ENCODE measurements at places on chromosomes 16 and 17.

- no peak for DNase-seq
Observed at GRCh38 chr17:56978441-56979090, 635 bp downstream of the SCPEP1 start.

DNA sequence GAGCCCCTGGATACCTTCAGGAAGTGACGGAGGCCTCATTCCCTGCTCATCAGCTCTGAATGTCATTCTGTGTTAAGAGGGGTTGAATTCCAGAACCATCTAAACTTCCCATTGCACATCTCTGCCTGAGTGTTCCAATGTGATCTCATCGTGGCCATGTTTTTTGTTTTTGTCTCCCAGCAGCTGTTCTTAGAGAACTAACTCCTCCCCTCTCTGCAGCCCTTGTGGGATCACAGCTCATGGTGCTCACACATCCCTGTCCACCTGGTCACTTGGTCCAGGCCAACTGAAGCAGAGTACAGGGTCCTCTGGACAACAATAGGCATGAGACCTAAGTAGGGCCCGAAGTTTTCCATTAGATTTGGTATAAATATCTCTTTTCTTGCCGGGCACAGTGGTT is 6.0 kb upstream of the SYT17 start:
- no peak for DNase-seq

GRCh38 chr17:32503251-32504165 is 16.7 kb downstream of the CDK5R1 start:
- DNase-seq: no peak

GRCh38 chr16:87493608-87494280 is 920 bp upstream of the ZCCHC14 start:
- DNase-seq: no peak

- no peak for DNase-seq
Observed at GRCh38 chr17:38418693-38419507, 9.4 kb upstream of the ARHGAP23 start.

DNA sequence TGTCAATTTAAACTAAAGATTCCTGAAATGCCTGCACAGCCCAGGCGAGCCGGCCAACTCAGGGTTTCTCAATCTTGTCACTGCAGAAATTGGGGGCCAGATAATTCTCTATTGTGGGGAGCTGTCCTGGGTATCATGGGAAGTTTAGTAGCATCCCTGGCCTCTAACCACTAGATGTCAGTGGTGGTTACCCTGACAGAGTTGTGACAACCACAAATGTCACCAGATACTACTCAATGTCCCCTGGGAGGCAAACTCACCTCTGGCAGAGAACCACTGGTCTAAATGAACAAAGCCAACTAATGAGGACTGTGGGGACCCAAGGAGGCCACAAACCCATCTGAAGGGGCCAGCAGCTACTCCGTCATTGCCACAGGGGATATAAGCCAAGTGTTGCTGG is 90.9 kb downstream of the MYH11 start:
- DNase-seq: no peak

DNA sequence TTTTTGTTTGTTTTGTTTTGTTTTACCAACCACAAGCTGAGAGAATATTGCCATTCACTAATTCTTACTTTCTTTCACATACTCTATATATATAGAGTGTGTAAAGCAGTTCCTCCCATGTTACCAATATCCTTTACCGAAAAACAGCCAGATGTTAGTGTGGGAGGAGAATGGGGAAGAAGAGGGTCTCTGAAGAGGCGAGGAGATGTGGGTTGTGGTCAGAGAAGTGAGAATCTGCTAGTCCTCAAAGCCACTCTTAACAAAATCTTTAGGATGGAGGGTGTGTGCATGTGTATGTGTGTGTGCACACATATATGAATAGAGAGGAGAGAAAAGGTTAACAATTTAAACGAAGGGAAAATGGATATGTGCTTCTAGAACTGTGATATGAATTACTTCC is 80.6 kb downstream of the TUBD1 start:
- DNase-seq: no peak

DNA sequence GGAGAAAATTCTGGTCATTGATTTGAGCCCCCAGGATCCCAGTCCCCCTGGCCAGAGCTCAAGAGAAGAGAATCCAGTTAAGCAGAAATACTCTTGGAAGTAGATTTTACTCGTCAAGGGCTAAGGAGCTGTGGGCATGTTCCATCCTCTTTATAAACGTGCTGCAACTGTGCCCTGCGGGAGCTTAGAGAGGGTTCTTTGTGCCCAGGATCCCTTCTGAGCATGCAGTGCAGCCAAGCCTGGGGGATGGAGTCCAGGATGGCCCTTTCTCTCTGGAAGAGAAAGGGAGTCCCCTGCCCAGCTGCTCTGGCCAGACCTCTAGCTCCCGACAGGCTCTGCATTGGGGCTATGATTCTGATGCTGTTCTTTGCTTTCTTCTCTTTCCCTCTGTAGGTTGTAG is 9.5 kb upstream of the LGALS9 start:
- no peak for DNase-seq

DNA sequence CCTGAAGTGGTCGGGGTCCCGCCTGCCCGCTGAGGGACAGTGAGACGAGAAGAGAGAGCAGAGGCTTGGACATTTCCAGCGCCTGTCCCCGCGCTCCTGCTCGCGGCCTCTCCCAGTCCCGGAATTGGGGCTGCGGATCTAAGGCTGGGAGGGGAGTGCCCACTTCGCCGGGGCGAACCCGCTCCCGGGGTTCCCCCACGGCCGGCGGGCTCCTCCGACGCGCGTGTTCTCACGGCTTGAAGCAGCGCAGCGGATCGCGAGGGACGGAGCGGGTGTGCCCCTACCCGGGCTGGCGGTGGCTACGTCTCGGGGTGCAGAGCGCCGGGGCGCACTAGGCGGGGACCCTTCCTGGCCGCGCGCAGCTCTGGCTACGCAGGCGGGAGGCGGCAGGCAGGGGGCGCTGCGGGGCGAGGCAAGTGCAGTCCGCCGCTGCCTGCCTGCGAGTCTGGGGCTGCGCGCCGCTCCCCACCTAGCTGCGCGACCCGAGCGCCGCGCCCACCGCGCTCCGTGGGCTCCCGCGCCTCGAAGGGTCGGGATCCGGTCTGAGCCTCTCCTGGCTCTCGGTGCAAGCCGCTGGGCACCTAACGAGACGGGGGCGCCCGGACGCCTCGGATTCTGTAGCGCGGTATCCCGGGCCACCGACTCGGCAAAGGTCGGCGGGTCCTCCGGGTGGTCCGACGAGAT is 1.2 kb downstream of the NGFR start:
- no peak for DNase-seq

DNA sequence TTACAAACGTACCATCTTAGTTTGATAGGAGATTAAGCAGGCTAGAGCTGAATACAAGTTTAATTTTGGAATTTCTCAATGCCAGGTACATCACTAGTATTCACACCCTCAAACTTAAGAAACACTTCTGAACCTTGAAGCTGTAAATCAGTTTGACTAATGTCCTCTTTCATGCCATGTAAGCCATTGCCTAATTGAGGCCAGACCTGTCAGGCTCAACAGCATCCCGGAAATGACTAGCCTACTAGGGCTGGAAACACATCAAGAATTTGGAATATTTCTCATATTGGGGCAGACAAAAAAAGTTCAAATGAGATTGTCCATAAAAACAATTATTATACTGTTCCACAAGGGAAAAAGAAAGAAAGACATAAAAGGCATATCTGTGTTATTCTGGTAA is 1.7 kb downstream of the USP32 start:
- no peak for DNase-seq

DNA sequence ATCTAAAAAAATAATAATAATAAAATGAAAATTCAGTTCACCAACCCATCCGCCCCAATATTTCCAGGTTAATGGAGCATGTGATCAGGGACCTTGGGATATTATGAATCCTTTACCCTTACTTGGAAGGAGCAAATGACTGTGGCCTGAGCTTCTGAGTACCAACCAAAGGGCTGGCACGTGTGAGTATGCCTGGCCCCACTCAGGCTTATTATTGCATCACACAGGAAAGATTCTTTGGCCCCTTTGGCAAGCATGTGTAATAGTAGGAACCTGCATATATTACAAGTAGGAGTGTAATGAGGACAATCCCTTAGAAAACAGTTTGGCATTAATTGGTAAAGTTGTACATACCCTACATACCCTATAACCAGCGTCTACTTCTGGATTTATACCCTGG is 7.2 kb upstream of the C17orf78 start:
- DNase-seq: no peak

GRCh38 chr17:14168582-14168981 is 68.1 kb downstream of the CDRT15 start:
- DNase-seq: no peak

- DNase-seq: no peak
Observed at GRCh38 chr17:39351508-39351907, 49.9 kb downstream of the FBXL20 start.

DNA sequence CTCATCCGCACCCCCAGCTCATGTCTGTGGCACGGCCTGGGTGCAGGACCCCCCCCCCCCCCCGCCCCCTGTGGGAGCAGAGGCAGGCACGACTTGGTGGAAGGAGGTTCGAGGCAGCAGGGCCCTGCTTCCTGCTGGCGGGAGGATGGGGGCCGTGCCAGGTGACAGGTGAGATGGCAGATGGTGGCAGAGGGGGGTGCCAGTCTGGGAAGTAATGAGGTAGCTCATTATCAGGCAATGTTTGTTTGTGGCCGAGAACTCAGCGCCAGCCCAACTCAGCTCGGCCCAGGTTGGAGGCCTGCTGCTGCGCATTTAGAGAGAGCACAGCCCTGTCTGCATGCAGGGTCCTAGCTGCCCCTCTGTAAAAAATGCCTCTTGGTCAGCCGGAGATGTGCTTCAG is 40.1 kb upstream of the JPH3 start:
- DNase-seq: no peak

- no peak for DNase-seq
Observed at GRCh38 chr17:76252040-76252954, 12.0 kb upstream of the RNF157 start.

DNA sequence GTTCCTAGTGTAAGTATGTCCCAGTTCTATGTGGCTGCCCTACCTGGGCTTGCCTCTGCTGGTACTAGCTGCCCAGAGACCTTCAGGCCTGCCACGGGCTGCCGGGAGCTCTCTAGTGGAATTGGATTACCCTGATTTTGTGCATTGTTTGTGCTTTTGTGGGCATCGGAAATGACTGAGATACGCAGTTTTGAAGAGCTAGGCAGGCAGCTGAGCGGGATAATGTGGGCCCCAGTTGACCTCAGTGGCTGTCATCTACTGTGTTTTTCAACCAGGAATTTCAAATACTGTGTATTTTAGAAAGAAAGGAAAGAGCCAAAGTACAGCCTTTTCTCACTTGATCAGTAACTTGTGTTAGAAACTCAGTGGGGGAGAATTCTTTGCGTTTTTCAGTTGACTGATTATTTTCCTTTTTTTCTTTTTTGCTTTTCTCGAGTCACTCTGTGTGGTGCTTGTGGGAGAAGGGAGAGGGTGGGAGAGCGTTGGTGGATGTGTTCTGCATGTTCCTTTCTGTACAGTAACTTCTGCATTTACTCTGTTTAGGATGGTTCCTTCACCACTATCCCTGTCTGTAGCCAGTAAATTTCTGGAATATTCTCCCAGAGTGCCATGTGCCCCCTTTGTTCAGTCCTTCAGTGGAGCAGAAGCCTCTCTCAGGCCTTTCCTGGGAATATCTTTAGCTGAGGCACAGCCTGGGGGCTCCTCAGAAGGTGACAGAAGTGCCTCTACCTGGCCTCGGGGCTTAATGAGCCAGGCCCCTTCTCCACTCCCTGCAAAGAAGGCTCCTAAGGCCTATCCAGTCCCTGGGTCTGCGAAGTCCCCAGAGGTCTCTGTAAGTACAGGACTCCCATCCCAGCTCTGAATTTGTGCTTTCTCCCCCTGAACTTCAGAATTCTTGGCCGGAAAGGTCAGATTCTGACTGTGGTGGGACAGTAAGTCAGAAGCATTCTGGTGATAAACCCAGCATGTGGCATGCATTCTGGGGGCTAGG is 15.0 kb upstream of the SLC12A3 start:
- no peak for DNase-seq

DNA sequence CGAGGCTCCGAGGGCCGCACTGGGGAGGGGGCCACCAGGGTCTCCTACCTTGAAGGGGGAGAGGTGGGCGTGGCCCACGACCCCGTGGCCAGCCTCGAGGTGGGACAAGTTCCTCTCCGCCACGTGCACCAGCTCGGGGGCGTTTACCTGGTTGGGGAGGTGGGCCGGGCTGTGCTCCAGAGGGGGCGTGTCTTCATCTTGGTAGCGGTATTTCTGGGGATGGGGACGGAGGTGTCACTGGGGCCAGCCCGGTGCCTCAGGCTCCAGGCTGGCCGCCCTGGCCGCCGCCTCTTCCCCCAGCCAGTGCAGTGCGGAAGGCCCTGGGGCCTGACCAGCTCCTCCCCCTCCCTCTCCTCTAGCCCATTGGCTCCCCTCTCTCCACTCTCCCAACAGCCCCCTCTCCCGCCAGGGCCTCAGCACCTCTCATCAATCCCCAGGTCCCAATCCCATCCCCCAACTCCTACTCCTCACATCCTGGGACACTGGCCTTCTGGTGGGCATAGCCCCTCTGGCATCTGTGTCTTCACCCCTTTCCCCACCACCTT is 11.5 kb downstream of the DLG4 start:
- no peak for DNase-seq

- no peak for DNase-seq
Observed at GRCh38 chr17:1493291-1493980, 950 bp upstream of the MYO1C start.

- no peak for DNase-seq
Observed at GRCh38 chr16:59356709-59357108, 622.6 kb upstream of the GOT2 start.

DNA sequence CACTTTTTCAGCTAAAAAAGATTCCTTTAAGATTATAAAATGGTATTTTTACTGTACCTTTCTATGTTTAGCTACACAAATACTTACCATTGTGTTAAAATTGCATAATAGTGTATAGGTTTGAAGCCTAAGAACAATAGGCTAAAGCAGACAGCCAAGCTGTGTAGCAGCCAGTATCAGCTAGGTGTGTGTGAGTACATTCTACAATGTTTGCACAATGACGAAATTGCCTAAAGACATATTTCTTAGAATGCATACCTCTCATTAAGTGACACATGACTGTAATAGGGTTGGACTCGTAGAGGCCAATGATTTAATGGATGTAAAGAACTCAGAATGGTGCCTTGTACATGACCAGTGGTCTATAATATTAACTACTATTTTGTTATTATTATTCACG is 1.9 kb upstream of the MT1B start:
- no peak for DNase-seq

DNA sequence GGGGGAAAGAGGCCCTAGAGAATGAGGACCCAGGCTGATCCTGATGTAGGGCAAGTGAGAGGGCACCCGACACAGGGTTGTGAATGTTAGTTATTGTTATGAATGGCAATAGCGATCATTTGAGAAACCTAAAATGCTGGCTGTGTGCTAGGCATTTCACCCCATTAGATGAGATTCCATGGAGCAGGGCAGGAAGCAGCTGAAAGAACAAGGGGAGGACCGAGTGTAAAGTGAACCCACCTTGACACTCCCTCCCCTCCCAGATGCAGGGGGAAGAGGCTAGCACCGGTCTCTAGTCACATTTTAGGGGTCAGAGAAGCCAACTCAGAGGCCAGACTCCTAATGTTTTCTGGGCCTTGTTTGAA is 553 bp upstream of the CORO6 start:
- DNase-seq: no peak

Measured in NCI-H1048 (cell line).